Osteocyte (in vitro differentiated cells): ENCODE measurements at places on chromosomes 12 and 14. TPM values are rescaled to one million over a fixed set of nuclear protein-coding genes. Genes with fewer than 3 reads are reported as not detected.

Gene IRAK3
- total RNA-seq: 0.21 and 0.32 TPM in 2 replicates

Gene RPS6KL1
- 0.65 and 0.97 TPM in 2 replicates for total RNA-seq

Gene TDRD9
- total RNA-seq: not detected in 2 replicates

Gene KCNC2
- not detected in 2 replicates for total RNA-seq

Gene MMP19
- total RNA-seq: 14.3 and 15.1 TPM in 2 replicates

Gene UNC79
- 0.08 and 0.10 TPM in 2 replicates for total RNA-seq

Gene CAPZA3
- total RNA-seq: not detected in 2 replicates

DNA sequence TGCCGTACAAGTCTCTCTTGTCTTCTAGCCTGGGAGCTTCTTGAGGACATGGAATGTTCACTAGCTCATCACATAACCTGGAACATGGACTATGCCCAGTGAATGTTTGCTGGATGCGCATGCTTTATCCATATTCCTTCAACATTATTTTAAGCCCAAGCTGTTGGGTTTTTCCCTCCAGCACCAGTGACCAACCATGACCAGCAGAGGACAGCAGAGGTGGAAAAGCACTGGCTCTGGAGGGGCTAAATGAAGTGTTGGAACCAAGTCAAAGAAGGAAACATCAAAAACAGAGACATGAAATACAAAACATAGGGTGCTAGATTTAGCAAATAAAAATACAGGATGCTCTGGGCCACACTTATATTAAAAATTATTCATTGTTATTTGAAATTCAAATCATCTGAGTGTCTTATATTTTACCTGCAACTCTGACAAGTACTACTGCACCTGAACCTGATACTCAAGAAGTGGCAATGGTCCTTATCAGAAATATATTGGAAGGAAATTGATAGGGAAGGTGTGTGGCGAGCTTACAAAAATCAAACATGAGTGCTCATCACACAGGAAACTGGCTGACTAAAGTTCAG, 23.1 kb upstream of the HELB start:
- no peak overlapping the region for H3K27ac ChIP-seq
- H3K36me3 ChIP-seq: no peaks in the 10 kb centered on the region
- no peak for DNase-seq
- H3K27me3 ChIP-seq: peaks cover 37% of the 10 kb centered on the region
- no peaks in the 10 kb centered on the region for H3K4me1 ChIP-seq

GRCh38 chr12:55043542-55043941, 23.8 kb downstream of the NEUROD4 start:
- no peak for DNase-seq
- no peaks in the 10 kb centered on the region for H3K4me1 ChIP-seq
- H3K27ac ChIP-seq: no peak overlapping the region

DNA sequence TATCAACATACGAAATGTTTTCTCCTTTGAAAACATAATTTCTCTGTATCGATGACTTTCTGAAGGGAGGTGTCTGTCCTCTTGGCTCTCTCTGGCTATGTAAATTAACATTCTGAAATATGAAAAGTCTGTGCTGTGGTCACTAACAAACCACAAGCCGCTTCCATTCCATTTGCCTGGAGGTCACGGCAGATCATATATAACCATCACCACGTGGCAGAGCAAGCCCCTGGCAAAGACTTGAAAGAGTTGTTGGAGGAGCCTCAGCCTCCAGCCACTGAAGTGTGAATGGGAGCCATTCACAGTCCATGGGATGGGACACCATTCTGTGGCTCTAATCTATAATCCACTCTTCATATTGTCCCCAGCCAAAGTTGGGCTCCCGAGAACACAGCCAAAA, 39.6 kb downstream of the CDKL1 start:
- no peak overlapping the region for H3K27ac ChIP-seq
- H3K4me1 ChIP-seq: peaks cover 21% of the 10 kb centered on the region
- H3K27me3 ChIP-seq: no peaks in the 10 kb centered on the region

DNA sequence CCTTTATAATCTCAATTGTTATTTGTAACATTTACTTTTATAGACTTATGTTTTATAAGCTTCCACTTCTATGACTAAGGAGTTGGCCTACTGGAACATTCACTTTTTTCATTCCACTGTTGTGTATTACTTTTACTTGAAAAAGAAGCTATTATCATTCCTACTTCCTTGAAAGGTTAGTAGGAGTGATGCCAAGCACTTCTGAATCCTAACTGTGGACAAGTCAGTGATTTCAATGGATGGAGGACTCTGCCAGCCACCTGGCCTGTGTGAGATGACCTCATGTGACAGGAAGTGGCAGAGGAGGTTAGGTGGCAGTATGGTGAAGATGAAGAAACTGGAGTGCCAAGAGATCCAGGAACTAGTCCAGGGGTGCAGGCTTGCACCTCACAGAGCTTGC, 46.0 kb downstream of the TECPR2 start:
- H3K4me1 ChIP-seq: no peaks in the 10 kb centered on the region
- no peak overlapping the region for H3K27ac ChIP-seq
- peaks cover 23% of the 10 kb centered on the region for H3K36me3 ChIP-seq

- no peak overlapping the region for H3K27ac ChIP-seq
- no peaks in the 10 kb centered on the region for H3K36me3 ChIP-seq
- H3K4me3 ChIP-seq: no peak overlapping the region
- DNase-seq: peak; percentile 83
These were observed 950 bp downstream of the IFI27 start for GRCh38 chr14:94111276-94112095.

- no peak for DNase-seq
- no peaks in the 10 kb centered on the region for H3K27me3 ChIP-seq
- H3K27ac ChIP-seq: no peak overlapping the region
- H3K4me3 ChIP-seq: no peak overlapping the region
- H3K36me3 ChIP-seq: no peaks in the 10 kb centered on the region
These were observed 786.1 kb upstream of the TMEM132C start for GRCh38 chr12:127480775-127481314.

DNA sequence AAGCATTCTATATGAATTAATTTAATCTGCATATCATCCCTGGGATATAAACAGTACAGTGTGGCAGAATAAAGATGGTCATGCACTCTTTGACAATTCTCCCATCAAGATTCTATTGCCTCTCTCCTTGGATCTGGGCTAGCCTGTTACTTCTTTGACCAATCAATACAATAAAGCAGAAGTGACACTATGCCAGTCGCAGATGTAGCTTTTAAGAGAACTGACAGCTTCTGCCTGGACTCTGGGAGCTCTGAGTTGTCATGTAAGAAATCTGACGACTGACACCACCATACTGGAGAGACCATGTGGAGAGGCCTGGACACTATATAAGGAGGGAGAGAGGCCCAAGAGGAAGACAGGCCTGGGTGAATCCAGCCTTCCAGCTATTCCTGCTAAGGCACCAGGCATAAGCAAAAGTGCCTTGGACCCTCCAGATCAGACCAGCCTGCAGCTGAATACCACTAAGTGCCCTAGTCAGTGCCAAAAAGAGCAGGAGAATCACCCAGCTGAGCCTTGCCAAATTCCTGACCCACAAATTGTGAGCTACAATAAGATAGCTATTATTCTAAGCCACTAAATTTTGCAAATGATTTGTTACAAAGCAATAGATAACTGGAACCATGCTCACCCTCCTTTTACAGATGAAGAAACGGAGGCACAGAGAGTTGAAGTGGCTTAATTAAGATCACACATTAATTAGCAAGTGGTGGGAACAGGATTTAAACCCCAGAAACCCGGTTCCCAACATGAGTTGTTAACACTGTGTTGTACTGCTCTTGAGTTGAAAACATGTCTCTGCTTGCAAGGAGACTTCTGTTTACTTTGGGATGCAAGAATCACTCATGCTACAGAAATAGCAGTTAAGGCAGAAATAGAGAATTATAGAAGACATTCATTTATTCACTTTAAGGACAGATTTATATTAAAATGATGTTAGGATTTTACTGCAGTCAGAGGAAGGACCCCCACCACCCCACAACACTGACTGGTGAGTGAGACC, 84.6 kb downstream of the RIN3 start:
- no peaks in the 10 kb centered on the region for H3K27me3 ChIP-seq
- peaks cover 11% of the 10 kb centered on the region for H3K4me1 ChIP-seq
- no peak for DNase-seq
- peaks cover 22% of the 10 kb centered on the region for H3K36me3 ChIP-seq
- H3K4me3 ChIP-seq: no peak overlapping the region

- no peaks in the 10 kb centered on the region for H3K27me3 ChIP-seq
- no peak overlapping the region for H3K4me3 ChIP-seq
- no peak overlapping the region for H3K27ac ChIP-seq
- H3K36me3 ChIP-seq: no peaks in the 10 kb centered on the region
- no peak for DNase-seq
These were observed 29.7 kb downstream of the EML1 start for GRCh38 chr14:99822800-99823455.

DNA sequence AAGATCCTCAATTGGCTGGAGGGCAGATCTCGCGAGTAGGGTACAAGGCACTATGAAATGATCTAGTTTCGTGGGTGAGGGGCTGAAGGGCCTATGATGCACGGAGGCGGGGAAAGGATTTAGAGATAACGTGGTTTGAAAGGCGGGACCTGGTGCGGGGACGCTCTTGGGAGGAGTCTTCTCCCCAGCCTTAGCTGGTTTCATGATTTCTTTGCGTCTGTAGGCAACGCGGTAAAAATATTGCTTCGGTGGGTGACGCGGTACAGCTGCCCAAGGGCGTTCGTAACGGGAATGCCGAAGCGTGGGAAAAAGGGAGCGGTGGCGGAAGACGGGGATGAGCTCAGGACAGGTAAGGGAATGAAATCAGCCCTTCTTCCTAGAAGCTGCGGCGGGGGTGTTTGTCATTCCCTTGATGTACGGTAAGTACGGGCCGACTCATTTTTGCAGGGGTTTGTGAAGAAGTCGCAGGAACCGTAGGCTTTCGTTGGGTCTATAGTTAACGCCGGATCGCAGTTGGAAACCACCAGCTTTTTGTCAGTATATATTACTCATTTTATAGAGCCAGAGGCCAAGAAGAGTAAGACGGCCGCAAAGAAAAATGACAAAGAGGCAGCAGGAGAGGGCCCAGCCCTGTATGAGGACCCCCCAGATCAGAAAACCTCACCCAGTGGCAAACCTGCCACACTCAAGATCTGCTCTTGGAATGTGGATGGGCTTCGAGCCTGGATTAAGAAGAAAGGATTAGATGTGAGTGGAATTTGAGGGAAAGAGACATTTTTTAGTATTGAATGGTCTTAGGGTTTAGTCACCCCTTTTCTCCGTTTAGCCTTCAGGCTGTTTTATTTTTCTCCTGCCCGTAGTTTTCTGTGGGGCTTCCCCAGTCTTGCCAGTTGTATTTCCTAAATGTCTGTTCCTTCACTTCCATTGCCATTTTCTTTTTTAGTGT, 602 bp downstream of the APEX1 start:
- no peak for DNase-seq

- no peak for DNase-seq
- H3K4me3 ChIP-seq: no peak overlapping the region
- peaks cover 3% of the 10 kb centered on the region for H3K36me3 ChIP-seq
- H3K27ac ChIP-seq: no peak overlapping the region
- peaks cover 22% of the 10 kb centered on the region for H3K4me1 ChIP-seq
These were observed 2.3 kb upstream of the NAA30 start for GRCh38 chr14:57388067-57388466.

GRCh38 chr12:6779708-6780432, 7.5 kb downstream of the LAG3 start:
- H3K27ac ChIP-seq: no peak overlapping the region
- no peak for DNase-seq
- no peaks in the 10 kb centered on the region for H3K27me3 ChIP-seq

DNA sequence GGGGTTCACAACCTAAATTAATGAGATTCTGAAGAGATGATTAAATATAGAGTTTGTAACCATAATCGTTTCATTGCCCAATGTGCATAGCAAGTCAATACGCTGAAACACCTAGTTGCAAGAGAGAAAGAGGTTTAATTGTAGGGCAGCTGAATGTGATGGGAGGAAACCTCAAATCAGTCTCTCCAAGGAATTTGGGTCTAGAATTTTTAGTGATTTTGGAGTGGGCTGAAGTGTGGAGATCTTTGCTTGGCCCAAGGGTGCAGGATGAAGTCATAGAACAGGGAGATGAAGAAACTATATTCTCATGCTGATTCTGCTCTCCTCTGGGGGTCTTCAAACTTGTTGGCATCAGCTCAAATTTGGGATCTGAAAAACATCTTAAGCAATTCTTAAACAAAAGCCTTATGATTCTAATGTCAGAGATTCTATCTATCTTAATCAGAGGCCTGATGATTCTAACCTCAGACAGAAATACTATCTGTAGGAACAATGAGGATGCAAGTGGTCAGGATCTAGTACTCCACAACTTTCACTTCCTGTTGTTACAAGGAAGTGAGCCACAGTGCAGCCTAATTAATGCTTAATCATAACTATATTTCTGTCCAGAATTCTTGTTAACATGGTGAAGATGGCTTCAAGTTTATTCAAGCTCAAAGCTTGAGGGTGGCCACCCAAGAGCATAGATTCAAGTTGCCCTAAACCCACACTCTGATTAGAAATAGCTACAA, 80.2 kb upstream of the FUT8 start:
- no peak for DNase-seq
- no peaks in the 10 kb centered on the region for H3K36me3 ChIP-seq
- no peak overlapping the region for H3K4me3 ChIP-seq

GRCh38 chr12:100229036-100229635, 28.5 kb downstream of the ACTR6 start:
- no peak overlapping the region for H3K27ac ChIP-seq
- peaks cover 8% of the 10 kb centered on the region for H3K36me3 ChIP-seq
- no peak for DNase-seq
- peaks cover 11% of the 10 kb centered on the region for H3K4me1 ChIP-seq
